CD8-positive, alpha-beta T cell (primary cell): ENCODE measurements at places on chromosomes 13 and 19. TPM values are rescaled to one million over a fixed set of nuclear protein-coding genes. Genes with fewer than 3 reads are reported as not detected.

DNA sequence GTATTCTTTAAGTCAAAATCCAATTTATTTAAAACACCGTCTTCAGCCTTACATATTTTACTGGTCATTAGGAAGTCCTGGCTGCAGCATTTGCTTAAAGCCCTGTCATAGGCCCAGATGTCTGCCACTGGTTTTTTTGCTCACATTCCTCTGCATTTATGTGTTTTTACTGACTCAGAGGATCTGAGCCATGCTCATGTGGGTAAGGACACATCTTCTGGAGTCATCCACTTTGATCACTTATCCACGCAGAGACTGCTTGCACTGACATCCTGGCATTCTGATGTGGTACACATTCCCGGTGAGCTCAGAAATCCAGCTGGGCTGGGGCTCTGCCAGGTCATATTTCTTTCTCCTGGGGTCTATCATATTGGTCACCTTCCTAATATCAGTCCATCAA lies 531.7 kb upstream of the ARGLU1 start:
- DNase-seq = no peak

DNA sequence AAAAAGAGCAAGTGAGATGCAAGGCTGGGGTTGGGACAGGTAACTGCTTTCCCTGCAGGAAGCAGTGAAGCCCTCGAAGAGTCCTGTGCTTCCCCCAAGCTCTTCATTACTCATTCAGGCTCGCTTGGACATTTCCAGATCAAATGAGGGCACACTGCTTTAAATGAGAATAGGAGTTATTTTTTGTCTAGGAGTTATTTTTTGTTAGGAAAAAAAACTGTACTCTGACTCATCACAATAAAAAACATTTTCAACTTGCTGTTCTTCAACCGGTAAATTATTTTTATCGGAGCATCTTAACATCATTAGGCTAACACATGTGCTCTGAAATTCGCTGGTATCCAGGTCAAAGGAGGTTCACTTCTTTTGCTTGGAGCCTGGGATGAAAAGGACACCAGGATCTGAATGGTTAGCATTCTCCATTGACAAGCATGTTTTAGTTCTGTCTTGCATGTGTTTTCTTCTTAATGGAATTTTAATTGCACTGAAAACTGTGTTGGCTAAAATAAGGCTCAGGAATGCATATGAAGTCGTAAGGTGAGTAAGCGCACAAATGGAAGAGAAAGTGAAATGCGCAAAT lies 80.7 kb upstream of the STK24 start:
- no peak for DNase-seq

- DNase-seq = no peak
Observed at GRCh38 chr13:91356919-91357612, 9.6 kb downstream of the MIR17HG start.

- DNase-seq = no peak
Observed at GRCh38 chr13:78317030-78317429, 286.3 kb downstream of the POU4F1 start.

GRCh38 chr19:16524991-16525734 lies 17.1 kb downstream of the CHERP start:
- DNase-seq = no peak

- DNase-seq = no peak
Observed at GRCh38 chr13:103066079-103066780, at the start of gene SLC10A2. Gene SLC10A2 (minus strand): TSS chr13:103066417. CDS start chr13:103066249, 168 bp downstream.

DNA sequence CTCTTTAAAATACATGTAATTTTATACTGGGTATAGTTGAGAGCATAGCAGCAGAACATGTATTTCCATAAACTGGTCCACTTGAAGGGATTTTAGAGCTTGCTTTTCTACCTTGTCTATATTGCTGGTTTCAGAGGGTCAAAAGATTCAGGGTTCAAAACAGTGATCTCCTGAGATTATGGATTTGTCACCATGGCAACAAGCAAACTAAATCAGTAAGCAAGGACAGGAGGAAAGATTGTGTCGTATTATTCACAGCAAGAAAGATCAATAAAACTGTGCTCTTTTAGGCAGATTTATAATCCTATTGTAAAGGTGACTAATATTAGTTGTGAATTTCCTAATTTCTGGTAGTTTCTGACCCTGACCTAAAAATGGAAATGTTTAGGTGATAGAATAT lies 496.4 kb downstream of the LMO7 start:
- no peak for DNase-seq

GRCh38 chr13:97569841-97570240 lies 135.9 kb downstream of the RAP2A start:
- DNase-seq = no peak

FCHO1 gene
- total RNA-seq = 38.4 TPM

TMPRSS9 gene
- not detected for total RNA-seq

GRCh38 chr19:33406521-33407139 lies 33.1 kb downstream of the CEBPG start:
- peak; percentile 82 for DNase-seq

GRCh38 chr13:35498231-35498630 lies 21.7 kb upstream of the MAB21L1 start:
- DNase-seq = no peak

WDR18 gene
- total RNA-seq = 20.6 TPM

PGLYRP2 gene
- total RNA-seq = not detected

DNA sequence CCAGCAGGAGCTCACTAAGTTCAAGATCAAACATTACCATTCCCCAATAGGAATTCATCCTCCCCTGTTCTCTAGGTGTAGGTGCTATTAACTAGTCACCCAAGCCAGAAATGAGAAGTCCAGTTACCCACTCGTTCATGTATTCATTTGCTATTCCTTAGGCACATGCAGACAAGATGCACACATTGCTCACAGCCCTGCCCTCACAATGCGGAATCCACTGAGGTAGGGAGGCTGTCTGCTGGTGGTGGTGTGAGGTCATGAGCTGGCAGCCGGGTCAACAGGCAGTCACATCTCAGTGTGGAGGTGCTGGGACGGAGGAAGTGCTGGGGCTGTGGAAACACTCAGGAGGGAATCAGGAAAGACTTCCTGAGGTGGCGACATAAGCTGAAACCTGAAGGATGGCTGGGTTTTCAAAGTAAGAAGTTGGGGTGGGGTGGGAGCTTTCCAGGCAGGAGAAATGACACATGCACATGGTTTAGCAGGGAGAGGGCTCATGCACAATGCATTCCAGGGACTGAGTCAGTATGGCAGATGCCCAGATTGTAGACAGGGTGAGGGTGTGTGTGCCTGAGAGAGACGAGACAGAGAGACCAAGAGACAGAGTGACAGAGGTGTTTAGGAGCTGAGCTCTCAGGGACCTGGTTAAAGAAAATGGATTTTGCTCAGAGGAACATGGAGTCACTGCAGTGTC lies 117.6 kb downstream of the USP12 start:
- no peak for DNase-seq

NKPD1 gene
- total RNA-seq = 0.81 TPM

DIS3 gene
- 64.5 TPM for total RNA-seq

KLK2 gene
- not detected for total RNA-seq

CEACAM19 gene
- 0.25 TPM for total RNA-seq

DNA sequence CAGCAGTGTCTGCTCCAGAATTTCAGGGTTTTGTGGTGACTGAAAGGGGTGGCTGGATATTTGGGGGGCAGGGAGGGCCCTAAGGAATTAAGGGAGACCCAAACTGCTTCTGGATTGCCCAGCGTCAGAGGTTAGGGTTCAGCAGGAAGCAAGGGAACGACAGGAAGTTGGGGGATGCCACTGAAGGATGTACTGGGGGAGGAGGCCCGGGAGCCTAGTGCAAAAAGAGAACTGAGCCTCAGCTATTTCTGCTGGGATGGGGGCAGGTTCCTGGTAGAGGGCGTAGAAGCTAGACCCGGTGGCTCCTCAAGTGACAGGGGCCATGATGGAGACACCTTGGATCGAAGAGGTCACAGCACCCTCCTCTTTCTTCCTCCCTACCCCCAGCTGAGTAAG lies 1.1 kb downstream of the CYP2S1 start:
- DNase-seq = no peak

ETV2 gene
- total RNA-seq = 1.1 TPM

DNA sequence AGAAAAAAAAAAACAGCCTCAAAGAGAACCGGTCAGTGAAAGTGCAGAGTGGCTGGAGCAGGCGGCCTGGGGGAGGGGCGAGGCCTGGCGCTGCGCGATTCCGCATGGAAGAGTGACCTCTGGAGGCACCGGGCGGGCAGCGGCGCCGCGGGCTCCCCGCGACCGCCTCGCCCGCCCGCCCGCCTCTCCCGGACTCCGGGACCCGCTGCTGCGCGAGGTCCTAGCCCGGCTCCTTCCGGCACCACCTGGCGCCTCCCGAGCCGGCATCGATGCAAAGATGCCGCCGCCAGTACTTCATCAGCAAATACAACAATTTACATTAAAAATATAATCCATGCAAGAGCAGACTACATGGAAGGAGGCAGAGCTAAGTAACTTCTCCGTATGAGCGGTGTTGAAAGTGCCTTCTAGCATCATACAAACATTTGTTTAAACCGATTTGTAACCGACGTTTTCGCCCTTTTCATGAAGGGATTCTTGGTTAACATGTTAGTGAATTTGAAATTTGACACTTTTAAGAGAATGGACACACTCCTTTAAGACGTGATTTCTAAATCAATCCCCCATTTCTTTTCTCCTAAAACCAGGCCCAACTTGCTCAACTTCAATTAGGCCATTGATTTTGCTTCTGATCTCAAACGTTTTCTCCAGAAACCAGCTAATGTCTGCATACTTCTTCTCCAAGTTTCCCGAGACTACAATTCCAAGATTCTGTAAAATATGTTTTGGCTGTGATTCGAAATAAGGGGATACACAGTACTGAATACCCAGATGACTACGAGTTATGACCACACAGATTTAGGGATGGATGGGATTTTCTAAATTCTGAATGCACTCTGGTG lies 2.1 kb downstream of the EFNB2 start:
- peak; percentile 37 for DNase-seq

DNA sequence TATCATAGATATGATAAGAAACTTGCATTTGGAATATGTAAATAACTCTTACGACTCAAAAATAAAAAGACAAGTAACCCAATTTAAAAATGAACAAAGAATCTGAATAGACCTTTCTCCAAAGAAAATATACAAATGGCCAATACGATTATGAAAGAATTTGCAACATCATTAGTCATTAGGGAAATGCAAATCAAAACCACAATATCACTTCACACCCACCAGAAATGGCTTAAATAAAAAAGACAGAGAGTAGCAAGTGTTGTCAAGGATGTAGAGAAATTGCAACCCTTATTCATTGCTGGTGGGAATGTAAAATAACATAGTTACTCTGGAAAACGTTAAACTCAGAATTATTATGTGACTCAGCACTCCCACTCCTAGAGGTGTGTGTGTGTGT lies 226.6 kb upstream of the MAB21L1 start:
- no peak for DNase-seq

- peak; percentile 47 for DNase-seq
Observed at GRCh38 chr19:13172346-13173138, 22.3 kb downstream of the IER2 start.

DCLK1 gene
- total RNA-seq = not detected

DNA sequence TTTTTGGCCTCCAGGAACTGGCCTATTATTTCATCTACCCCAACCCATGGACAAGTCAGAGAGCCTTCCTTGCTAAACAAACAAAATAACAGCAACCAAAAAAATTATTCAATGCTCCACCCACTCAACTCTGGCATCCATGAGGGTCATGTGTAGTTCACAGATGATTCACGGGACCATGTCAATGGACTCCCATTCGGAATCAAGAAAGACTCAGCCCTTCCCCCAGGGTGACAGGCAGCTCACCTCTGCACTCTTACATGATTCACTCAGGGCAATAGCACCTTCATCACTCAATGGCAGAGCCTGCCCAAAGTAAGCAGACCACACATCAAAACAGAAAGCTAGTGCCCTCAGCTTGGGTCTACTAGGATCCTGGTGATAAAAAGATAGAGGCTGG lies 14.3 kb upstream of the SCEL start:
- DNase-seq = no peak

DNA sequence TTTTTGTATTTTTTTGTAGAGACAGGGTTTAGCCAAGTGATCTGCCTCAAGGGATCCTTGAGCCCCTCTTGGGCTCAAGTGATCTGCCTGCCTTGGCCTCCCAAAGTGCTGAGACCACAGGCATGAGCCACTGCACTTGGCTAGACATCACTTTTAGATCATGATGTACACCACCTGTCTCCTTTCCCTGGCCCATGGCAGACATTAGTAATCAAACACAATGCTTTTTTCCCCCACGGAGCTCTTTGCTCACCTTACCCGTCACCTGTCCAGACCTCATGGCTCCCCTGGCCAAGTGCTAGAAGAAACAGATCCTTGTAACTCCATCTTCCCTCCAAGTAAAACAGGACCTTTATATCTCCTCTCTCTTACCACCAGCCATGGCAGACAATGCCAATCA lies 18.4 kb downstream of the NUMBL start:
- DNase-seq = no peak

- DNase-seq = no peak
Observed at GRCh38 chr13:75813323-75813722, 177.2 kb downstream of the LMO7 start.

DNA sequence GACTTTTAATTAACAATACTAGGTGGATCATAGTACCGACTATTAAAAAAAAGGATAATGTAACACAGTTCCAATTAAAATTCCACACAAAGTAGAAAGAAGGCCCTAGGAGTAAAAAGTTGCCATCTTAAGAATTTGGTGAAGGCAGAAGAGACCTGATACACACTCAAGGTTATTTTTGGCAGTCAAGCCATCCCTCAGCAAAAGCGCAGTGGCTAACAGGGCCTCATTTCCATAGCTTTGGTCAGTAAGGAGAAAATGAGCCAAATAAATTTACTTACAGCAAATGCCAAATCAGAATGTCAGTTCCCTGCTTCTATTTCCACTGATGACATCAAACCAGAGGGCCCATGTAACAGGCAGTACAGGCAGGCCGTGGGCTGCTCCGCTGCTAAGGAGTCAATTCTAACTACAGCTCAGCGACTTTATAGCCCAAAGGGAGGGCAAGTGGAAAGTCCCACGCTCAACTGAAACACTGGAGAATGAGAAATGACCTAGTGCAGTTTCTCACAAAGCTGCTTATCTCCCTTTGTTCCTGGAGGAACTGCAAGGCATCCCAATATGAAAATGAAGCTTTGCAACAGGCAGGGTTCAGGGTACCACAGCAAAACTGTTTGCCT lies 6.3 kb downstream of the ARGLU1 start:
- DNase-seq = no peak

- DNase-seq = no peak
Observed at GRCh38 chr19:54302257-54302656, 10.7 kb downstream of the LILRA5 start.

GRCh38 chr13:99122171-99122570 lies 78.5 kb upstream of the UBAC2 start:
- no peak for DNase-seq

ZNF177 gene
- 0.68 TPM for total RNA-seq

ENOX1 gene
- not detected for total RNA-seq

DNA sequence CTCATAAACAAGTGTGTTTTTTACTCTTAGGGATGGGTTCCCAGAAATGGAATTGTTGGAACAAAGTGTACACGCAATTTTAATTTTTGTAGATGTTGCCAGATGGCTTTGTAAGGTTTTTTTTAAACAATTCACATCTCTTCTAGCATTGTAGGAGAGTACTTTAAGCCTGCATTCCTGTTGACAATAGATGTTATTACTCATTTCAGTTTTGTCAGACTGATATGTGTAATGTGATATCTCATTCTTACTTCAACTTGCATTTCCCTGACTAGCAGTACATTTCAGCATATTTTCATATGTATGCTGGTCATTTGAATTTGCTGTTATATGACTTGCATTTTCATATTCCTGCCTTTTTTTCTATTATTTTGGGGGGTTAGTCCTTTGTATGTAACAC lies 186.6 kb upstream of the SLITRK6 start:
- no peak for DNase-seq
